Stimulated activated CD4-positive, alpha-beta T cell treated with anti-CD3 and anti-CD28 coated beads, Interleukin-4, amount 100 ng/mL, for 4 hours (primary cell): ENCODE measurements at places on chromosomes 6 and 20.

DNA sequence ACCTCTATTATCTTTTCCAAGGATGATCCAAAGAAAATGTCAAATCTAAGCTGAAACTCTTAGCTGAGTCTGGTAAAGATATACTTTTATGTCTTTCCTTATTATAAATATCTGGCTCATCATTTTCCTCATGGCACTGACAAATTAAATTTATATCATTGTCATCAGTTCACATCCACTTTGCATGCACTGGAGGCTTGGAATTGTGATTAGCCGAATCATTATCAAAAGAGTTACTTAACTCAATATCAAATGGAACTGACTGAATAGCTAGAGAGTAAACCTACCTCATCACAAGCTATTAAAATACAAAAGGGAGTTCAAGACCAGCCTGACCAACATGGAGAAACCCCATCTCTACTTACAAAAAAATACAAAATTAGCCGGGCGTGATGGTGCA is 713.9 kb upstream of the MARCKS start:
- DNase-seq, result no peak

- DNase-seq, result no peak
These were observed 56.0 kb downstream of the RIN2 start for GRCh38 chr20:19813846-19814640.

DNA sequence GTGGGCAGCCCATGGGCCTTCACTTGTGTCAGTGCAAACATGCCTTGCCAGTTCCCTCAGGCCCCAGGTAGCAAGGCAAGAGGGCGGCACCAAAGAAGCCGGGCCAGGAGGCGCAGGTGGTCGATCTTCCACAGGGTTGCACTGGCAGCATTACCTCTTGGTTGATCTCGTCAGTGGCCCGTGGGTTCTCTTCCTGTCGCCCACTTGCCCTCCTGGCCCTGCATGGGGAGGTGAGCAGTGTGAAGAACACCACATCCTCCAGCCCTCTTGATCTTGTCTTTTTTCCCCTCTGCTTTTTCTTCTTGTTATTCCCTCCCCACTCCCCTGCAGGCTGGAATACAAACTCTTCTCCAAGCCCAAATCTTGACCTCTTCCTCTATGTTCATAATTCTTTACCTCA is 3.0 kb upstream of the CST11 start:
- no peak for DNase-seq

- DNase-seq, result no peak
These were observed 580.0 kb upstream of the ZNF337 start for GRCh38 chr20:26276554-26277210.

- DNase-seq, result no peak
These were observed 17.7 kb downstream of the TPBG start for GRCh38 chr6:82381278-82381677.

GRCh38 chr6:112189494-112189893 is 64.9 kb downstream of the LAMA4 start:
- no peak for DNase-seq

- no peak for DNase-seq
These were observed 926.6 kb downstream of the TBC1D32 start for GRCh38 chr6:120407696-120408095.

DNA sequence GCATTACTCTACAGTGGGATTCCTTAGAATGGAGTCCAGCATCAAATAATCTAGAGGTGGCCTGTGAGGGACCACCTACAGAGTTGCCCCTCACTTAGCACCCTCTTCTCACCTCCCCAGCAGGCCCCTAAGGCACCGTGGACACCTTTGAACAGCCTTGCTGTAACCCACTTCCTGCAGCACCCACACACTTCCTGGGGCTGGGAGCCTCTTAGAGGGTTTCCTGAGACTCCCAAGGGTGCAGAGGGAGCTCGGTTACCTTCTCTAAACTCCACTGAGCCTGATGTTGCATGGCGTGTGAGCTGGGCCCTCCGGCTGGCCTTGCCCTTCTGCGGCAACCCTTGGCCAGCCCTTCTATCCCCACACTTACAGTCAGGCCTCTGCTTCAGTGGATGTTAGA is 7.3 kb upstream of the SIRPG start:
- DNase-seq, result peak; percentile 43

- no peak for DNase-seq
These were observed 10.0 kb upstream of the FAM110A start for GRCh38 chr20:823574-823902.

- DNase-seq, result no peak
These were observed 371.8 kb upstream of the NRSN1 start for GRCh38 chr6:23754197-23754596.

- DNase-seq, result peak; percentile 75
These were observed 1.6 kb upstream of the UCKL1 start for GRCh38 chr20:63957690-63958441.
